HFF-Myc (cell line): ENCODE measurements at places on chromosomes 16 and 17.

DNA sequence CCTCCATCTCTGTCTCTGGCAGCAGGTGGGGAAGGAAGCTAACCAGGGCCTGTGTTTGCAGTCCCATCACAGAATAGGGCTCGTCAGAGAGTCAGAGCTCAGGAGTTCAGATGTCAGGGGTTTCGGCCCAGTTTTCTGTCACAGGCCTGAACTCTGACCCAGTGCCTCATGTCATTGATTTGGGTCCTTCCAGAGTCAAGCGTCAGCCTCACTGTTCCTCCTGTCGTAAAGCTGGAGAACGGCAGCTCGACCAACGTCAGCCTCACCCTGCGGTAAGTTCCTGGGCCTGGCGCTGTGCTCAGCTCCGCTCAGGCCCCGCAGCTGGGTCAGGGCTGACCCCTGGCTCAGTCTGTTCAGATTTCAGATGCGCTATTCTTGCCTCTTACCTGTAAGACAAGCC is 10.7 kb downstream of the CTNS start:
- no peak for DNase-seq

DNA sequence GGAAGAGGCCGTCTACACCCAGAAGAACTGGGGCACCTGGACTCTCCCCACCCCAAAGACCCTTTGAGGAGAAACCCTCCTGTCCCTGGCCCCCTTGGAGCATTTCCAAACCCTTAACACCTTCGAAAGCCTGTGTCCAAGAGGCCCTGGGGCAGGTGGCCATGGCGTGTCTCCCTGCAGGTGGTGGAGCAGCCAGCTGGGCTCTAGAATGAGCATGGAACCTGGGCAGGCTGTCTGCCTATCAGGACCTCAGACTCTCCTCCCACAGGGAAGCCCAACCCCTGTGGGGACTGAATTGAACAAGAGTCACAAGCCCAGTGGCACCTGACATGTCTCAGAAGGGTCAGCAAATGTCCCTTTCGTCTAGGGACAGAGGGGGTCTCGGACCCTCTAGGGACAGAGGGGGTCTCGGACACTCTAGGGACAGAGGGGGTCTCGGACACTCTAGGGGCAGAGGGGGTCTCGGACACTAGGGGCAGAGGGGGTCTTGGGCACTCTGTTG is 8.4 kb downstream of the CBX4 start:
- DNase-seq = no peak

GRCh38 chr17:5396612-5397011 is 22.9 kb downstream of the NUP88 start:
- DNase-seq = no peak

GRCh38 chr17:61253937-61254574 is 145.6 kb upstream of the TBX2 start:
- DNase-seq = no peak

DNA sequence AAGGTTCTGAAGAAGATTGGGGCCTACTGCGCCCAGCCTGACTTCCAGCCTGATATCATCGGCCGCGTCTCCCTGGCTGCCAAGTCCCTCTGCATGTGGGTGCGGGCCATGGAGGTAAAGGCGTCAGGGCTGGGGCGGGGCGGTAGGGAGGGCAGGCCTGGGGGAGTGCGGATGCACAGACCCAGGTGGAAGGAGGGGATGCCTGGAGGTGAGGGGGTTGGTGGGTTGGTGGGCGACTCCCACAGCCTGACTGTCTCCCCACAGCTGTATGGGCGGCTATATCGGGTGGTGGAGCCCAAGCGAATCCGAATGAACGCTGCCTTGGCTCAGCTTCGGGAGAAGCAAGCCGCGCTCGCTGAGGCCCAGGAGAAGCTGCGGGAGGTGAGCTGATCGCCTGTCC is 26.8 kb upstream of the KDM6B start:
- no peak for DNase-seq

DNA sequence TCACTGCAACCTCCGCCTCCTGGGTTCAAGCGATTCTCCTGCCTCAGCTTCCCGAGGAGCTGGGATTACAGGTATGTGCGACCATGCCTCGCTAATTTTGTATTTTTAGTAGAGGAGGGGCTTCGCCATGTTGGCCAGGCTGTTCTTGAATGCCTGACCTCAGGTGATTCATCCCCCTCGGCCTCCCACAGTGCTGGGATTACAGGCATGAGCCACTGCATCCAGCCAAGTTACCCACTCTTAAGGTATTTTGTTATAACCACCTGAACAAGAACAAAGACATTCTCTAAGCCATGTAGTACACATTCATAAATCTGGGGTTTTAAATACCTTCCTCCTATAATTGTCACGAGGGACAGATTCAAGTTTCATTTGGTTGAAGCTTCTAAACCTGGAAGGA is 12.3 kb upstream of the TMEM170A start:
- DNase-seq = no peak

GRCh38 chr17:81116704-81117103 is 48.6 kb upstream of the PVALEF start:
- no peak for DNase-seq

- DNase-seq = no peak
Observed at GRCh38 chr17:28545787-28546415, 6.5 kb downstream of the UNC119 start.
